Osteoblast (primary cell): ENCODE measurements at places on chromosomes 11 and 22. TPM values are rescaled to one million over a fixed set of nuclear protein-coding genes. Genes with fewer than 3 reads are reported as not detected.

DNA sequence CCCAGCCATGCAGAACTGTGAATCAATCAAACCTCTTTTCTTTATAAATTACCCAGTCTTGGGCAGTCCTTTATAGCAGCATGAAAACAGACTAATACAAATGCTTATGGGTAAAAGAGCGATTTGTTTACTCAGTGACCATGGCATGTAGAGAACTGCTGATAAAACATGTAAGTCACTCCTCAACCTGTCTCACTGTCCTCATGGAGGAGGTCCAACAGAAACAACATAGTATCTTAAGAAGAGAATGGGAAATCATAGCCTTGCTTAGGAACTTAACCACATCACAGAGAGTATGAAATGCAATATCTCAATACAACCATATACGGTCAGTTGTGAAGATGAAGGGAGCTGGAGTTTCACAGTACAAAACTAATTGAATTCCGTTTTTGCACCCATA, 1734.0 kb upstream of the RAG2 start:
- DNase-seq, result no peak
- no peak overlapping the region for H3K4me3 ChIP-seq
- H3K27me3 ChIP-seq, result no peaks in the 10 kb centered on the region
- no peaks in the 10 kb centered on the region for H3K4me1 ChIP-seq

GRCh38 chr11:17766073-17766359, 31.4 kb downstream of the KCNC1 start:
- no peak overlapping the region for H3K27ac ChIP-seq
- no peaks in the 10 kb centered on the region for H3K4me1 ChIP-seq
- H3K36me3 ChIP-seq, result no peaks in the 10 kb centered on the region
- DNase-seq, result peak; percentile 48
- no peak overlapping the region for H3K4me3 ChIP-seq

- H3K27ac ChIP-seq, result no peak within 1 kb of the TSS
- H3K27me3 ChIP-seq, result peaks cover 30% of the 10 kb centered on the region
- H3K4me3 ChIP-seq, result peak within 1 kb of the TSS; percentile 61
- H3K4me1 ChIP-seq, result no peaks in the 10 kb centered on the region
- no peaks in the 10 kb centered on the region for H3K36me3 ChIP-seq
These were observed at the start of gene TUBA8 for GRCh38 chr22:18110194-18110953. Gene TUBA8, plus strand, starts transcription at chr22:18110809. Its CDS starts 57 bp downstream, at chr22:18110866.

Gene LMO1
- not detected in 2 replicates for total RNA-seq

Gene MMP12
- under 0.01 and 0.36 TPM in 2 replicates for total RNA-seq

Gene KDELR3
- total RNA-seq, result 142 and 161 TPM in 2 replicates

Gene CECR2
- not detected in 2 replicates for total RNA-seq
